ENCODE measurements at places on chromosomes 3 and 15.
A peak's percentile ranks its signal among the peaks of the same experiment; 100 is the strongest.

DNA sequence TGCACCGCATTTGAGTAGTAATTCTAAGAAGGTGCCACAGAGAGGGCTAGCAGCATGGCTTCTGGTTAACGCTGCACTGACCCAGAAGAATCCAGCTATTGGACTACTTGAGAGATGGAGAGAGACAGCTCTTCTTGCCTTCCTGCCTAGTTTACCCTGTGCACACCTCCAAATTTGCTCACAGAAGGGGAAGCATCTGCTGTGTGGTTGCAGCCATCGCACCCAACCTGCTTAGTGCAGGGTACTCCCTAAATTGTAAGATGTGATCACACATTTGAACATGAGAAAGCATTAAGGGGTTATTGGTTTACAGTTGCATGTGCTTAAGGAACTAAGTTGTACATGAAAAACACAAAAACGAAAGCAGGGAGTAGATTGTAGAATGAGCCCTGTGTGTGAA lies 122.1 kb downstream of the FOXB1 start:
- DNase-seq, result no peak

DNA sequence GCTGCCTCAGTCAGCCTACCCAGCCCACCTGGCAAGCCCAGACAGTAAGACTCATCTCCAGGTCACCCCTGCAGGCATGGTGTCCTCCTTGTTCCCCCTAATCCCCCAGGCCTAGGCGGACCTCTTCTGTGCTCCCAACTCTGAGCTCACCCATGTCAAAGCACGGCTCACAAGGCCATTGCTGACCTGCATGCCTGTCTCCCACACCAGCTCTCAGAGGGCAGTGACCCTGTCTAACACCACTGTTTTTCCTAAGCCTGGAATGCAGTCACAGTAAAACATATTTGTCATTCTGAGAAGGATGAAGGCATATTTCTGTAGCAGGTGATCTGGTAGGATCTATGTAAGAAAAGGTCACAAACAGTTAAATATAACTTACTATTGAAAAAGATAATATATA lies 110.3 kb upstream of the HACD2 start:
- DNase-seq, result no peak

DNA sequence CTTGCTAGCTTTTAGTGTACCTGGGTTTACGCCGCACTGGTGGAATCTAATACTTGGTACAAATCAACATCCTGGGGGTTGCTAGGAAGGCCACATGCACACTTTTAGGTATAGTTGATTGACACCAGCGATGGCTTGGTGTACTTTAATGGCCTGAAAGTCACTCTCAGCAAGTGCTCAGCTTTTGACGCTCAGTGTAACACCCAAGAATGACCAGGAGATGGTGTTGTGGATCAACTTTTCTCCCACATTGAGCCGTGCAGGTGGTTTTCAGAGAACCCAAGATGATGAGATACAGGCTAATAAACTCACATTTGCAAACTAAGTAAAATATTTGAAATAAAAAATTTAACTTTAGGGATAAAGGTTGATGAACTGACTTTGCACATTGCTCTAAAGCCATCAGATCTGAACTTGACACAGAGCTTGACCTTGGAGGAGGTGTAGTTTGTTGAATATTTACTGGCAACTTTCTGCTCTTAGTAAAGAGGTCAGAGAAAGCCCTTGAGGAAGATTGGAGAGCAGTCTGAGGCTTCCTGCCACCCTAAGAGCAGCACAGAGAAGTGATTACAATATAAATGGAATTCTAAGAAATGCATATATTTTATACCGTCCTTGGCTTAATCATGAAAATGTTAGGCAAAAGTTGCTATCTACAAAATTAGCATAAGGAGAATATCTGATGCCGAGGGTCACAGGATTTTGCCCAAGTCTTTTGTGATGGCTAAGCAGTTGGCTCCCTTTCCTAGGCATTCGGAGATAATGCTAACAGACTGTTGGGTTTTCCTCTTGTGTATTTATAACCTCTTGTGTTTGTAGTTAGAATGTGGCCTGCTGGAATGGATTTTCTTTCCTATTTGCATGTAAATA lies 143.4 kb upstream of the RASGRP1 start:
- peak; percentile 65 for DNase-seq

DNA sequence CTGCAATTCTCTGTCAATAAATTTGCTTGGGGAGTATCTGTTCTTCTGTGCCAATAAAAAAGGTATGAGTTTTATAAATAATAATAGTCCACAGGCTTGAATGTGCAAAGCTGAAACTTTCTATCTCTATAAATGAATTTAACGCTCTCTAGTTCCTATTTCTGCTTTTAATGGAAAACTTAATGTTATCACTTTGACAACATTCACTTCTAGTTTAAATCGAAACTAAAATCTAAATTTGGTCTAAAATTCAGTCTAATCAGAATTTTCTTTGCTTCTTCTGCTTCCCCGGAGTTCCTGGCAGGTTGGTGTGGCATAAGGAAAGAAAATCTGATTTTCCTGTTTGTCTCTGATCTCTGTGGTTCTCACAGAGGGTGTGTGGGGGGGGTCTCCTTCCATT lies 450.1 kb upstream of the TBL1XR1 start:
- DNase-seq, result no peak

GRCh38 chr3:69368129-69368741 lies 17.7 kb downstream of the FRMD4B start:
- no peak for DNase-seq

- DNase-seq, result no peak
These were observed 1.3 kb downstream of the FEM1B start for GRCh38 chr15:68278595-68279405.

GRCh38 chr3:6785726-6786125 lies 75.2 kb upstream of the GRM7 start:
- no peak for DNase-seq

GRCh38 chr3:129688271-129688895 lies 81.9 kb upstream of the PLXND1 start:
- no peak for DNase-seq

- DNase-seq, result no peak
These were observed 114.8 kb downstream of the OXNAD1 start for GRCh38 chr3:16379838-16380237.

- no peak for DNase-seq
These were observed 62.0 kb upstream of the GCNT3 start for GRCh38 chr15:59549301-59550185.

GRCh38 chr3:113140876-113141275 lies 70.5 kb upstream of the BOC start:
- peak; percentile 18 for DNase-seq
